ENCODE measurements at places on chromosomes 4 and X.

DNA sequence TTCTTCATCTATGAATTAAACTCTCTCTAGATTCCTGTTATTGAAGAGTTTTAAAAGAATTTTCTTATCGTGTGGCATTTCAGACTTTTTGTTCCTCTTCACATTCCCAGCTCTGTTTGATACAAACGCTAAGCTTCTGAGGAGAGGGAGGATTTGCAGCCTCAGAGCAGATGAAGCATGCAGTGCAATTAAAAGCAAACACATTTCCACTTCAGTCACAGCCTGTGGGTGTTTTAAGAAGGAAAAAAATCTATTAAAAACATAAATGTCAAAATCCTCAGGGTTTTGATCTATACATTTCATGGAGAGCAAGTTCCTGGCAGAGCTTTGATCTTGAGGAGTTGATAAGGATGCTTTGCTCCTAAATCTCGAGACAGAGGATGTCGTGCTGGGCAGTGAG is 442.4 kb upstream of the BOD1L1 start:
- no peak for DNase-seq

- DNase-seq, result no peak
Observed at GRCh38 chr4:159169404-159170302, 66.8 kb downstream of the RAPGEF2 start.

- no peak for DNase-seq
Observed at GRCh38 chr4:77505958-77506319, 99.7 kb upstream of the CXCL13 start.

DNA sequence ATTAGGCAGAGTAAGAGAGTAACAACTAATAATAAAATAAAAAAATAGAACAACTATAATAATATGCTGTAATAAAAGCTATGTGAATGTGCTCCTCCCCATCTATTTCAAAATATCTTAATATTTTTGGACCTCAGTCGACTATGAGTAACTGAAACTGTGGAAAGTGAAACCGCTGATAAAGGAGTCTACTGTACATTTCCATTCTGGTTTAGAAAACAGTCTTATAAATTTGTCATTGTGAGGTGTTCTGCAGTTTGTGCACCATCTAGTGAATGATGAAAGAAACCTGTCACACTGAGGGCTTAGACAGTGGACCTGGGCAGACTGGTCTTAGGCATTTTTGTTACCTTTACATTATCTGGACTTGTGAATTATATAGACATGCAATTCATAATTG is 42.0 kb downstream of the TMEM150C start:
- no peak for DNase-seq

DNA sequence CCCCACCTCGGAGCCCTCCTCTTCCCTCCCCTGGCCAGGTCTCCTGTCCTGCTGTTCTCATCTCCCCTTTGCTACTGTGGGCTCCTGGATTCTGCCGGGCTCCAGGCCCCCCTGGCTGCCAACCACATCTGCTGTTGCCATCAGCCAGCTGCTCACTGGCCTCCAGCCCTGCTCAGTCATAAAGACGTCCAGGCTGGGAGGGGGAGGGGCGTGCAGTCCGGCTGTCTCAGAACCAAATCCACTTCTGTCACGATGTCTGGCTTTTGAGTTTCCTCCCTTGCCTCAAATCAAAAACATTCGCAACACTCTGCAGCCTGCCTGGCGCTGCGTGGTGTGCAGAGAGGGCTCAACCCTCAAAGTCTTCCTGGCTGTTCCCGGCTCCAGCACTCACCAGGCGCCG is 7.1 kb downstream of the RASL11B start:
- DNase-seq, result no peak

- no peak for DNase-seq
Observed at GRCh38 chr4:106314960-106315359, 1.0 kb downstream of the TBCK start.

GRCh38 chrX:93461060-93461459 is 212.3 kb downstream of the NAP1L3 start:
- no peak for DNase-seq

- DNase-seq, result no peak
Observed at GRCh38 chrX:154742613-154743012, 8.3 kb downstream of the GAB3 start.

DNA sequence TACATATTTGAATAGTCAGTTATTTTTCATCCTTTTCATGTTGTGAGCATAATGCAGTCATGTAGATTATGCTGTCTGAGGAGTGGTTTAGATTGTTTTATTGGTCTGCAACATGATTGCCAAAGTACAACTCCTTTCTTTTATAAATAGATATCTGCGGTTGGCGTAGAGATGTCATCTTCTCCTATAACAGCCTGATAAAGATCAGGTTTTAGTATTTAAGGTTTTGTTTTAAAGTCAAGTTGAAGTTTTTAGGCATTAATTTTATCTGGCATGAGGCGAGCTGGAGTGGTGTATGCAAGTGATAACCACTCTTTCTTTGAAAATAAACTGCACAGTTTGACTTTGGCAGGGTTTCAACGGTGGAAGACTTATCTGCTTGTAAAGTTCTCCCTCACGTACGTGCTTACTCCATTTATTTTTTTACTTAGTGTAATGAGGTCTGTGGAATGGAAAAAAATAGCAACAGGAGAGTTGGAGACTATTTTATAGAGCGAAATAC is 126.3 kb downstream of the FBXO8 start:
- no peak for DNase-seq

GRCh38 chr4:56160636-56161035 is 211.9 kb downstream of the CEP135 start:
- DNase-seq, result no peak

- DNase-seq, result no peak
Observed at GRCh38 chrX:17689971-17690409, 47.3 kb upstream of the SCML1 start.

DNA sequence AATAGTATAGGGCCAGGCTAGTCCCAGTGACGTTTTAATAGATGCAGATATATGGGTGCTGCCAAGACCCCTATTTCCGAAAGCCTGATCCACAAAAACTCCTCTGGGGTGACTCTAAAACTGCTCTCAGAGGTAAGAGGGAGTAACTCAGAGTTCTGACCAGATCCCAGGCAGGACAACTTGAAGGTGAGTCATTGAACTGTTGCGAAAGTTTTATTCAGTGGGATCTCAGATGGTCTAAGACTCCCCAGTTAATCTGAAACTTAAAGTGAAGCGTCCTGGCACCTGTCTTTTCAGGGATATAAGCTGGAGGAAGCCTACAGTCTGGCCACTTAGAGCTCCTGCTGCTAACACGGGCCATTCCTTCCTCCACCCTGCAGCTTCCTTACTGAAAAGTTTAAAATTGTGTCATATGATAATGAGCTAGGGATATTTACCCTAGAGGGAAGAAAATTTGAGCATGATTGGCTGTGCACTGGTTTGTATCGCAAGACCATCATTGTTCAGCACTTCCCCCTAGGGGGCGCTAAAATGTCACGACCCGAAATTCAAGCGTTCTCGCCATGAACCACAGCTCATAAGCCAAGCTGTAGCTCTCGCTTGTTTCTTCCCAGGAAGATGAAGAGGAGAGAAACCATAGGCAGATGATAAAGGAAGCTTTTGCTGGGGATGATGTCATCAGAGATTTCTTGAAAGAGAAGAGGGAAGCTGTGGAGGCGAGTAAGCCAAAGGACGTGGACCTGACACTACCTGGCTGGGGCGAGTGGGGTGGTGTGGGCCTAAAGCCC is 19.5 kb downstream of the UTP14A start:
- DNase-seq, result no peak

DNA sequence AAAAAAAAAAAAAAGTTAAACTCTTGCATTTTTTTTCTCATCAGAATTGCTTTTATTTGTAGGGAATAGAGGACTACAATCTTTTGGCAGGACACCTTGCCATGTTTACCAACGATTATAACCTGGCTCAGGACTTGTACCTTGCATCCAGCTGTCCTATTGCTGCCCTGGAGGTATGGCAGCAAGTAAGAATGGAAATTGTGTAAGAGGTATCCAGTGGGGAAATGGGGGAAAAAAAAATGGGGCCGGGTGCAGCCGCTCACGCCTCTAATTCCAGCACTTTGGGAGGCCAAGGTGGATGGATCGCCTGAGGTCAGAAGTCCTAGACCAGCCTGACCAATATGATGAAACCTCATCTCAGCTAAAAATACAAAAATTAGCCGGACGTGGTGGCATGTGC is 49.8 kb downstream of the WDR19 start:
- DNase-seq, result no peak

- no peak for DNase-seq
Observed at GRCh38 chr4:72352711-72353110, 216.3 kb downstream of the ADAMTS3 start.
